ENCODE measurements at places on chromosomes 7 and 10.

GRCh38 chr7:21939136-21939857 lies 6.4 kb downstream of the CDCA7L start:
- DNase-seq, result no peak

GRCh38 chr10:2856598-2856997 lies 210.8 kb upstream of the PFKP start:
- no peak for DNase-seq

GRCh38 chr10:81127931-81128330 lies 590.2 kb downstream of the SH2D4B start:
- DNase-seq, result no peak

- no peak for DNase-seq
Measured at GRCh38 chr10:111126077-111126476, 49.2 kb downstream of the ADRA2A start.

- peak; percentile 9 for DNase-seq
Measured at GRCh38 chr7:137282043-137282442, 61.5 kb downstream of the PTN start.

GRCh38 chr7:75798770-75799169 lies 14.8 kb downstream of the CCL24 start:
- no peak for DNase-seq

GRCh38 chr7:154864523-154864891 lies 138.4 kb downstream of the PAXIP1 start:
- DNase-seq, result no peak

DNA sequence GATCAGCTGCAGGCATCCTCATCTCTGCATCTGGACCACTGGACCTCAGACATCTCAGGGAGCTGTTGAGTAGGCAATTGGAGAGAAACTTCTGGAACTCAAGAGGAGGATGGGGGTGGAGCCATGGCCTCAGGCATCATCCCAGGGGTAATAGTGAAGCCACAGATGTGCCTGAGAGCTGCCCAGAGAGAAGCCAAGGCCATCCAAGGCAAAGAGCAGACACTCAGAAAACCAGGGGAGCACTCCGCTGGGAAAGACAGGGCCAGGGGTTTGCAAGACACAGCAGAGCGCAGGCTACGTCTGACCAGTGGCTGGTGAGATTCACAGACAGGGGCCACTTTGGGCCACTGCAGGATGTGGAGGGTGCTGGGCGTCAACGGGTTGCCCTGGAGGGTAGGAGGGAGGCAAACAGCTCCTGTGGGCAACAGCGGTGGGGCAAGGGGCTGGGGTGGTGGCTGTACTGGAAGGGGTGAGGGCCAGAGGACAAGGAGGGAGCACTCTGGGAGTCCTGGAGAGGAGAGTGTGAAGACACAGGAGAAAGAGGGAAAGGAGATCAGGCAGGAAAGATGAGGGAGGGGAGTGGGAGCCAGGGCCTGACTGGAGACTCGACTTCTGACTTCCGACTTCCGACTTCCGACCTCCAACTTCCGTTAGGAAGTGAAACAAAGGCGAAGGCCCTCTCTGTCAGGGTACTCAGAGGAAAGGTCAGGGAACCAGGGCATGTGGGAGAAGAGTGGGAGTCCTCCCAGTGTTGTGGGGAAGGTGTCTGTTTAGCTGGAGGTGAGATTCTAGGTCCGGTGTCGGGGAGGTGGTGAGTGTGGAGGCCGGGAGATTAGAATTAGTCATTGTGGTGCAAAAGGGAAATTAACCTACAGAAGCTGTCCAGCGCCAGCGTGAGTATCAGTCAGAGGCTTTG lies 69.7 kb upstream of the ANTXRL start:
- no peak for DNase-seq

- DNase-seq, result no peak
Measured at GRCh38 chr10:73916761-73917470, 6.0 kb downstream of the PLAU start.

GRCh38 chr7:105808703-105809590 lies 67.5 kb downstream of the ATXN7L1 start:
- no peak for DNase-seq

DNA sequence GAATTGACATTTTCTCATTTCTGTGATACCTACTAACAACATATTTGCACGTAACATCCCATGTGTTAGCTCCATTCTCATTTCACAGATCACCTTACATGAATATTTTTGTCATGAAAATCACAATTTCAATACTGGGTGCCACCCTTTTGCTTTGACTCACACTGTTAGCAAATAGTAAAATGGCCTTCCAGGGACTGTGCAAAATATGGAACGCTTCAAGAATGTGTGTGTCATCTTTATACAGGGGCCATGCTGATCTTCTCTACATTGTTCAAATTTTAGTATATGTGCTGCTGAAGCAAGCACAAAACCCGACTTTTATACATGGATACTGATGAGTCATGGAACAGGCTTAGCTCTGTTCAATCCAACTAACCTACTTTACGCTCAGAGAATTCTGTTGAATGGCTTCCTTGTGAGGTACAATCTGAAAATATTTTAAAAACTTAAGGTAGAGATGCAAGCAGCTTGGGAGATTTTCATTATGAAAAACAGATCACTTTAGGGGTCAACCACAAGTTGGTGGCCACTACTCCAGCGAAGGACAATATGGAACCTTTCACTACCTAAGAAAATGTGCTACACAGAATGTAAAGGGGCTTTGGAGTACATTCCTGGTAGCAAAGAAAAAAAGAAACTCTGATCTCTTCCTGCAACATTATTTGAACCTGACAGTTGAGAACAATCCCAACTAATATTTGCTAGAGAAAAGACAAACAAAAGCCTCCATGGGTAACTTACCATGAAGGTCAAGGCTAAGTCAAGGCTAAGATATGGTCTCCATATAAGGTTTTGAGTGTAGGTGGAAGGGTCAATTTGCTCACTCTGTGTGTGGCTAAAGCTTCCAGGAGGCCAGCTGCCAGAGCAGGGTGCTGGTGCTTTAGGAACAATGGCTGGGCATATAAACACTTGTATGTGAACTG lies 11.9 kb downstream of the ANKRD26 start:
- DNase-seq, result no peak

- DNase-seq, result no peak
Measured at GRCh38 chr10:103712146-103712545, 143.2 kb downstream of the SH3PXD2A start.

All from BJ (cell line).